Neural progenitor cell (in vitro differentiated cells): ENCODE measurements at places on chromosomes 12 and 14. TPM values are rescaled to one million over a fixed set of nuclear protein-coding genes. Genes with fewer than 3 reads are reported as not detected.

DNA sequence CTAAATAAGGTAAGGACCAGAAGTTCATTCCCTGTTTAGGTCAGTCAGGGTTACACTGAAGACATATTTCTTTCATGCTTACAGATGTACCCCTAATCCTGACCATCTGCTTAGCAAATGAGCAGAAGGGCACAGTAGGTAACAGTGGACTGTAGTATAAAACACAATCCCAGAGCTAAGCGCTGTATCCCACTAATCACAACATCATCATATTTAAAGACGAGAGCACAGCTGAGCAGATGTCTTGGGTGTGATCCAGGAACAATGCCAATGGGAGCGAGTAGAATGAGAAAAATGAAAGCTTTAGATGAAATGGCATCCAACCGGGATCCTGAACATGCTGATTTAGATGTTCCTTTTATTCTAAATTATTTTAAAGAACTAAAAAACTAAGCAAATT is 213.4 kb downstream of the CCER1 start:
- no peaks in the 10 kb centered on the region for H3K27me3 ChIP-seq
- H3K36me3 ChIP-seq, result no peaks in the 10 kb centered on the region
- no peak for DNase-seq
- H3K4me3 ChIP-seq, result no peak overlapping the region

GRCh38 chr12:122726080-122726558 is 4.5 kb downstream of the HCAR1 start:
- H3K36me3 ChIP-seq, result no peaks in the 10 kb centered on the region
- H3K27ac ChIP-seq, result no peak overlapping the region
- no peak for DNase-seq
- H3K4me3 ChIP-seq, result no peak overlapping the region

DNA sequence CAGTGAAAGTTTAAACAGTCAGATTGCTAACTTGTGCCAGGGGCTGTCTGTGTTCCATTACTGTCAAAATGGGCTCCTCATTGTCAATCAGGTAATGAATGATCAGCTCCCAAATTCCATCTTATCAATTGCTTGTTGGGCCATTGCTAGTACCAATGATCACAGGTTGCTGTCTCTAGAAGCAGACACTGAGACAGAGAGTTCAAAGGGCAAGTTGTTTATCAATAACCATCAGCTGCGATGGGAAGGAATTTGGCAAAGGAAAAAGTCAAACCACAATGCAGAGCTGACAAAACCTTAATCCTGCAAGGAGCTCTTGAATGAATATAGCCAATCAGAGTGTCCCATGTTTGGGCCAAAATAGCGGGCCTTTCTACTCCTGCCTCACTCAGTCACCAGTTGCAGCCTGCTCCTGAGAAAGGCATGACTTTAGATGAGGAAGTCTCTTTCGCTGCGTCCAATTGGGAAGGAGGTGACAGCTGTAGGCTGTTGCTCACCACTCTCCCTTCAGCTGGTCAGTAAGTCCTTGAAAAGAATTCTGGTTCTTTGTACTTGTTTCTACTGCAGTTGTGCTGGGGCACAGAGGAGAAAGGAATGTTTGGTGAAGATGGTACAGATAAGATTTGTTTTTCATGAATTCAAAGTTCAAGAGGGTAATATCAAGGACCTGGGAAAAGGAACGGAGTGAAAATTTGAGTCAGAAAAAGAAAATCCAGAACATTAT is 179.2 kb upstream of the PDE3A start:
- peak overlapping the region; percentile 68 for H3K27ac ChIP-seq
- H3K4me3 ChIP-seq, result no peak overlapping the region
- peak; percentile 47 for DNase-seq
- H3K4me1 ChIP-seq, result peaks cover 21% of the 10 kb centered on the region

The CD27 gene
- 0.43 TPM in 1 of 2 replicates, not detected in the other for total RNA-seq

The JAG2 gene
- 2.1 and 4.3 TPM in 2 replicates for total RNA-seq

DNA sequence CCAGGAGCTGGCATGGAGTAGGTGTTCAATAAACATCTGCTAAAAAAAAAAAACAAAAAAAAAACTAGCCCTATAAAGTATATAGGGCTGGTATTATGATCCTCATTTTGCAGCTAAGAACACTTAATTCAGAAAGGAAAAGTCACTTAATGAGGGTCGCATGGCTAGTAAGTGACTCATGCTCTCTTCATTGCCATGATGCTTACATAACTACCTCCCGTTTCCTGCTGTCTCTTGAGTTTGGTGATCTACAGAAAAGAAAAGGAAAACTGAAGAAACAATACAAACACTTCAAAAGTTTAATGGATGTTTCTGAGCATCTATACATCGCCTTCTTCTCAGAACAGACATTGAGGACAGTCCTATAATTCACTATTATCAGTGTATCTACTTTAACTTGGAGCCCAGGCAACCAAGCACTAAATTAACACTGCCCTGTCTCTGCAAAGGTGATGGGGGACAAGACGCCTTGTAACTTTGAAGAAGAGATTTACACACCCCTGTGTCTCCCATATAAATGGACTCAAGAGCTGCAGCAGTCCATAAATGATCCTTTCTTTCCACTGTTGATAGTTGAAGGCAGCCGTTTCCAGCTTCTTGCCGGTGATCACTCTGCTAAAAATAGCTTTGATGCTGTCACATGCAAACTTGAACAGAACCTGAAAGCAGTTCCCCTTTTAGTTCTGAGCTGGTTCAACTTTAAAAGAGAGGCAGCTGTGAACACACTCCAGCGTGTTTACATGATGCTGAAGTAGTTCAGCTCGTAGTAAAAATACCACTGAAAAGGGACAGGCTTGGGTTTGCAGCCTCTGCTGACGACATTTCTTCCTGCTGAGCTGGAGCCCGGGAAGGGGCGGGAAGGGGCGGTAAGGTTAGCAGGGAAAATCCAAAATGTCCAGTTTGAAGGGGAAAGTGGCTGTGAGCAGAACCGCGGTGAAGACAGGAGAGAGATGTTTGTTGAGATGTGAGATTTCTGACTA is 113.3 kb downstream of the FOXN3 start:
- DNase-seq, result peak; percentile 22
- H3K4me1 ChIP-seq, result peaks cover 21% of the 10 kb centered on the region
- no peak overlapping the region for H3K27ac ChIP-seq
- H3K36me3 ChIP-seq, result no peaks in the 10 kb centered on the region

GRCh38 chr14:86022031-86022629 is 492.2 kb downstream of the FLRT2 start:
- no peak for DNase-seq
- H3K27ac ChIP-seq, result no peak overlapping the region
- no peaks in the 10 kb centered on the region for H3K36me3 ChIP-seq
- H3K27me3 ChIP-seq, result no peaks in the 10 kb centered on the region
- H3K4me1 ChIP-seq, result peaks cover 17% of the 10 kb centered on the region
